ENCODE measurements at places on chromosomes 16 and 17. TPM values are rescaled to one million over a fixed set of nuclear protein-coding genes. Genes with fewer than 3 reads are reported as not detected.

DNA sequence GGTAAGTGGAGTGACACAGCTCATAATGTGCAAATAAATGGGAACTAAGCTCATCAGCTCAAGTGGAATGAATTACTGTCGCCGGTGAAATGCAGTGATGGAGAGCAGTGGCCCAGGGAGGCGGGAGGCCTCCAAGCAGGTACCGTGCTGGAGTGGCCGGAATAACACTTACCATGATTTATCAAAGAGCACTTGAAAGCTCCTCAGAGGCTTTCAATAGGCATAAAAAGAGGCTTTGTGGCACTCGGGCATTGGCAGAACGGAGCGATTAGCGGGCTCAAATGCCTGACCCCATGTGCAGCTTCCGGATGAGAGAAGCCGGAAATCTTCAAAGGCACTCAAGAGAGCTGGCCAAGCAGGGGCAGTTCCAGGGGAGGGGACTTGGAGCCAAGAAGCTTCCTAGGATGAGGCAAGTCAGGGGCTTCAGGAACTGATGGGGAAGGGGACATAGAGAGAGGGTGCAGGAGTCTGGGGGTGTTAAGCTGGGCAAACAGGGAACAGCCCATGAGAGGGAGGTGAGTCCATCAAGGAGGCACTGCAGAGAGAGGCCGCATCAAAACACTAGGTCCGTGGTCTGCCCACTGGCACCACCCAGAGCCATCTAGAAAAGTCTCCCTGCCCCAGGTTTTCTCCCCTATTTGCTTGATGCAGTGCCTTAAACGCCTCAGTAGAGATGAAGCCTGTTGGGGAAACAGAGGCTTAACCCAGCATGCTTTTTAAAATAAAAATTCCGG, 144.0 kb upstream of the IRX6 start:
- no peak for DNase-seq

DNA sequence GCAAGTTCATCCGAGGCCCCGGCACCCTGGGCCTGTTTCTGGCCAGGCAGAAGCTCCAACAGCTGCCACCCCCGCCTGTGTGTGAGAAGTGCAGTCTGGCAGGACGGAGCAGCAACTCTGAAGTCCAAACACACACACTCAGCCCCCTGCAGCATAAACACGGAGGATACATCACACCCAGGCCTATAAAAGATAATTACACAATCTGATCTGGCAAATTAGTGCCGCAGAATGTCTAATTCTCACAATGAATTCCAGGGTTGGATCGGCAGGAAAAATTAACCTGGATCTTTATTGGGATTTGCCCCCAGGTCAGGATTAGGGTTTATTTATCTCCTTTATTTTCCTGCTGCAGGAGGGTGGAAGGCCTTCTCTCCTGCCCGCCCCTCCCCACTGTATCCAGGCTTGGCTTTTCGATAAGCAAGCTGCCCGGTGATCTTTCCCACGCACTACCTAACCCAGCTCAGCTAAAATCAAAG, 311.4 kb downstream of the SOX9 start:
- DNase-seq = no peak

- DNase-seq = peak; percentile 24
These were observed at the start of gene ITGAL for GRCh38 chr16:30472328-30472942. TSS of gene ITGAL (plus strand) at chr16:30472742. CDS start at chr16:30472838, 96 bp downstream.

DNA sequence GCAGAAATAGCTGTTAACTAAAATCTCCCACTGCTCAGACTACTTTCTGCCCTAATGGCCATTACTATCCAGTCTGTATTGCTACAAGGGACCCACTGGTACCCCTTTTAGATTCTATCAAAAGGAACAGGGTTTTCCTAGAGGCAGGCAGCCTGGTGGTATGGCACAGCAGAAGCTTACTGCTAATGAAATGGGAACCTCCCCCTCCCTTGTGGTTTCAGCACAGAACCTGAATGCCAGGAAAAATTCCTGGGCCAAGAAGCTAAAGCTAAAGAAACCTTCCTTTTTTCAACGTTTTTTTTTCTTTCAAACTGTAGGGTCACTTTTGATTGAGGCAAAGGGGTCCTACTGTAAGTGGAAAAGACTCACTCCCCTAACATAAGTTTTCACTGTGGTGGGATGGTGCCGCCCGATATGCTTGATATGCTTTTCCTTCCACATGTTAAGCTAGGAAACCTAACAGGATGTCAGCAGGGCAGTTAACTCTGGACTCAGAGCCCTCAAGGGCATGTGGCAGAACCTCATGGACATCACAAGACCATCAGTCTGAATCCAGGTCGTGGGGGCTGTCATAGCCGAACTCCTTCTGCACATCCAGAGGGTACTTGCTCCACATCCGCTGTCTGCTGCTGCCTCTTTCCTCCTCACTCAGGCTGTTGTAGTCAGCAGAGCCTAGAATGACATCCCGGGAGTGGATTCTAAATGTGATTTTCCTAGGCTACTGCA, 9.8 kb downstream of the SLC7A6OS start:
- no peak for DNase-seq

GRCh38 chr17:6090253-6090652, 20.1 kb downstream of the WSCD1 start:
- DNase-seq = no peak

DNA sequence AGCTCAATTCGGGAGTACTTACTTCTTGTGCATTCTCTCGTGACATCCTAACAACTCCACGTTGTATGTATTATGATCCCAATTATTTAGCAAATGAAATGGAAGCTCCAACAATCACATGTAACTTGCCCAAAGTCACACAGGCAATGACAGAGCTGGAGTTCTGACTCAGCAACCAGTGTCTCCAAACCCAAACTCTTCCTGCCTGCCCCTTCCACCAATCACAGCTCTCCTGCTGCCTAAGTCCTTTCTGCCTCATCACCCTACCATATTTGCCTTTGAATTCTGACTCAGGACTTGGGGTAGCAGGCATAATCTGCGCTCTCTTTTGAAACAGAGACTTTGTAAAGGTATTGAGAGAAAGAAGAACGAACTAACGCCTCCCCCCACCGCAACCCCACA, 245.2 kb upstream of the MAF start:
- DNase-seq = no peak

DNA sequence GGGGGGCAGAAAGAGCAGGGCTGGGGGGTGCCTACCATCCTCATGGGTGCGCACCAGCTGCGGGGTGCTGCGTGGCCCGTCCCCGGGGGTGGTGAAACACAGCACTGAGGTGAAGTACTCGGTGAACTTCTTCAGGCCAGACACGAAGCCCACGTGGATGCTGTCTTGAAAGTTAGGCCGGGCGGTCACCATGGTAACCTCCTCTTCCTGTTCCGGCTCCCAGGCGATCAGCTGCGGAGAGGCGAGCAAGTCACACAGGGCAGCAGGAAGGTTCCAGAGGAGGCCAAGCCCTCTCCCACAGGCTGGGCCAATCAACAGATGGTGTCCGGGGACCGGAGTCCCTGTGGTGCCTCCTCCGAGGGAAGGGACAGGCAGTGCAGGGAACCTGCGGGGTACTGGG, 90.1 kb upstream of the CDC42EP4 start:
- DNase-seq = no peak

DNA sequence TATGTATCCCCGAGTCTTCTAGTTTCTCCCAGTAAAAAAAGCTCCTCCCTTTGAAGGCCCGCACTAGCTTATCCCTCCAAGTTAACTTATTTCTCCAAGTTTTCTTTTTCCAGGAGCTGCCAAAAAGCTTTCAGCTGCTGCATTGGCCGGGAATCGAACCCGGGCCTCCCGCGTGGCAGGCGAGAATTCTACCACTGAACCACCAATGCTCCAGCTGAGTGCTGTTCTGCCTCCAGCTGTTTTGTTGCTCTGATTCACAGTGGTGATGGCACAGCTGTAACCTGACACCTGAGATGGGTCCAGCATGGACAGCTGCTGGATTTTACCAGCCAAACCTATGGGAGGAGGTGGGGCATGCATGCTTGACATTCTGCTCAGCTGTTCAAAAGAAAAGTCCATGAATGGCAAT, 22.1 kb downstream of the VAC14 start:
- peak; percentile 72 for DNase-seq

GRCh38 chr17:82281502-82282238, 8.2 kb upstream of the CSNK1D start:
- peak; percentile 85 for DNase-seq

GRCh38 chr16:18802767-18803343, 1.5 kb upstream of the ARL6IP1 start:
- no peak for DNase-seq

CD300LG gene
- total RNA-seq = 51.0 TPM

KRTAP2-1 gene
- not detected for total RNA-seq

NPLOC4 gene
- 57.8 TPM for total RNA-seq

FOXL1 gene
- total RNA-seq = 0.16 TPM

HIGD1B gene
- total RNA-seq = not detected

GPRC5B gene
- 16.3 TPM for total RNA-seq
